ENCODE measurements at places on chromosomes 4 and X. TPM values are rescaled to one million over a fixed set of nuclear protein-coding genes. Genes with fewer than 3 reads are reported as not detected.

DNA sequence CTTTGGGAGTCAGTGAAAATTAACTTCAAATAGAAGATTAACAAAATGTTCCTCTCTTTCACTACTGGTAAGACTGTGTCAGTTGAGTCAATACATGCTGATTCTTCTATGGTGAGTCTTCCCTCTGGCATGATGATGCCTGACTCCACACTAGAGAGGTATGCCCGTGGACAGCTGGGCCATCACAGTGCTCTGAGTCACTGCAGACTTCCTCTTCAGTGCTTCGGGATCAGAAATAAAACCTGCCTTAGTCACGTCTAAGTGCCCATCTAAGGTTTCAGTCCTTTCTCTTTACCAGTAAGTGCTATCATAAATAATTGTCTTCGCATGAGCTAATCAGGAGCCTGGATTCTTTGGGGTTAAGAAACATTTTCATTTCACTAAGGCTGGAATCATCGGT lies 1.6 kb upstream of the ASB5 start:
- peak; percentile 94 for DNase-seq

DNA sequence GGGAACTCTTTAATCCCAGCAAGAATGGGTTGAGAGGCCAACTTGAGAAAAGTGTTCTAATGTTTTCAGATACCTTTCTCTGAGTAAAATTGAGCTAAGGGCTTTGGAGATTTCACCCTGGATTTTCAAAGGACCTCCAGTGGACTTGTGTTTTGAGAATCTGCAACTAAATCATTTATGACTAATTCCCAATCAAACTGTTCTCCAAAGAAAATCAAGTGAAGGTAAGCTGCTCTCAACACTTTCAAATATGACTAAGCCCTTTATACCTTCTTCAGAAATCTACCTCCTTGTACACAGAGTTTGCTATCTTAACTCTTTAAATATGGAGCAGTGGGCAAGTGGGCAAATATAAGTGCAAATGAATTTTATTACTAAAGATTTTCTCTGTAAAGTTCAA lies 392.9 kb downstream of the PDGFC start:
- no peak for DNase-seq

HERC5 gene
- 0.88 TPM for total RNA-seq

GRCh38 chr4:8269535-8270417 lies at the start of gene HTRA3:
TSS of gene HTRA3 (plus strand) at chr4:8269754. CDS start at chr4:8269969, 215 bp downstream.
- DNase-seq = peak; percentile 93

DNA sequence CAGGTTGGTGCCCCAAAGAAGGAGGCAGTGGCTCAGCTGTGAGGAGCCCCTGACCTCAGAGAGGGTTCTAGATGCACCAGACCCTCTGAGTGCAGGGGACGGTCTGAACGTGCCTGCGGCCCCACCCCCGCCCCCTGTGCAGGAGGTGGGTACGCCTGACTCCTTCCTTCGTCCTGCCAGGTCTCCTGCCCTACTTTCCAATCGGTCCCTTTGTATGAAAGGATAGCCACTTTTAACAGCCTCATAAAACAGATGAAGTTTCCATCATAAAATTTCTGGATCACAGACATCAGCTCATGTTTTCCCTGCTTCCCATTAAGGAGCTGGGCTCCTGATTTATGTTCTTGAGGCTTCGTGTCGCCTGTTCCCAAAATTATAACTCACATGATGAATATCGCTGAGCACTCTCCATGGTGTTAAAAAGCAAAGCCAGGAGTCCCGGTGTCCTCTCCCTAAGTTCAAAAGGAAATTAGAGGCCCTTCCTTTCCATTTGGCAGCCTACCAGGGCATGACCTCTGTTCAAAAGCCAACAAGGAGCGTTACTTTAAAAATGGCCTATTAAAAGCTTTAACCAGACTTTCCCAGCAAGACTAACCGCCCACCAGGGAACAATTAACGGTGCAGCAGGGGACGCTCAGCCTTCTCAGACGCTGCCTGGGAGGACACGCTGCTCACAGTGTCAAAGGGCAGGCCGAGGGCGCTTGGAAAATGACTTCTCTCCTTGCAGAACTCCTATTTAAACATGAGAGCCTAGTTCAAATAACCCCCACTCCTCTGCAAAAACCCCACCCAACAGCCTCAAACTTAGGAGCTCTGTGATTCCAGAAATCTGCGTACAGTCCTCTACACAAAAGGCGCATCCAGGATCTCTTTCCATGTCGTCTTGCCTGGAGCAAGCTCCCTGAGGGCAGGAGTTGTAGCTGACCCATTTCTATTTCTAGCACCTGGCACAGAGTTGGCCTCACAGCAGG lies 181.9 kb downstream of the AFAP1 start:
- DNase-seq = no peak

MTMR8 gene
- total RNA-seq = 0.72 TPM

- no peak for DNase-seq
Observed at GRCh38 chrX:28609003-28609402, 21.8 kb downstream of the IL1RAPL1 start.

- DNase-seq = no peak
Observed at GRCh38 chr4:27928761-27929540, 1068.3 kb downstream of the STIM2 start.

- DNase-seq = peak; percentile 73
Observed at GRCh38 chrX:150361777-150362351, 1.3 kb upstream of the MAMLD1 start.

RTL9 gene
- total RNA-seq = 0.72 TPM

- peak; percentile 56 for DNase-seq
Observed at GRCh38 chr4:152535360-152535902, 461 bp downstream of the FBXW7 start.

MAGEB10 gene
- total RNA-seq = not detected

GAGE12G gene
- not detected for total RNA-seq

MAGEB6 gene
- total RNA-seq = not detected

- DNase-seq = peak; percentile 88
Observed at GRCh38 chr4:186839122-186840037, 115.7 kb upstream of the FAT1 start.

CSAG2 gene
- total RNA-seq = not detected

GRCh38 chr4:75612306-75612705 lies 18.0 kb downstream of the CDKL2 start:
- DNase-seq = no peak

GUCY1A1 gene
- 0.29 TPM for total RNA-seq

DNA sequence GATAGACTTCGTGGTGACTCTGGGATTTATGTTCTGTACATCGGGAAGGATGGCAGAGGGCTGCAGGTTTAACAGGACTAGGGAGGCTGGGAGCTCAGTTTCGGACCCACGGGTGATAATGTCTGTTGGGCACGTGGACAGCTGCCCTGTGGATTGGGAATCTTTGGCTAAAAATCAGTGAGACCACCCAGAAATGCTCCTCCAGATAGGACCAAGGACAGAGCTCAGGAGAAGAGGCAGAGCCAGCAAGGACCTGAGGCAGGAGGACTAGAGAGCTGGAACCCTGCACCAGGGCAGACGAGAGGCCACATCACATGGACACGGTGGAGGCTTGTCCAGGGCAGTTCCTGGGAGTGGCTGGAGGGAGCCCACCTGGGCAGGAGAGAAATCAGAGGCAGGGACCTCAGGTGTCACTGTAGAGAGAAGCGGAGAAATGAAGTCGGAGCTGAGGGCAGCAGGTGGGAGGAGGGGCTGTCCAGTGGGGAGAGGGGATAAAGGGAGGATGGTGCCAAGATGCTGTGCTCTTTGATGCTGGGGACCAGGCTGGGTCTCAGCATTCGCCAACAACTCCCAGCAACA lies 79.2 kb downstream of the CPZ start:
- peak; percentile 23 for DNase-seq

DNA sequence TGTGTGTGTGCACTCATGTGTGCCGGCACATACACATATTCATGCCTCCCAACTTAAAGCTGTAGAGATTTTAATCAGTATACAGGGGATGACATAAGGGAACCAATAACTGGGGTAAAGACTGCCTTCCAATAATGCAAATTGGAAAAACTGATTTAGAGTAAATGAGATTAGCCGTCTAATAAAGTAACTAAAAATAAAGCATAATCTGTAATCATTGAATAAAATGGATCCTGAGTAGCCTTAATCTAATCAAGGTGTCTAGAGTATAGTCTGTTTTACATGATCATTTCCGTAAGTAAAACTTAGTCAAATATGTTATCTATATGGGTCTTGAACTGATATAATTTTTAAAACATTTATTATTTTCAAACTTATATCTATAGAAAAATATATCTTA lies 925.8 kb downstream of the FSTL5 start:
- no peak for DNase-seq

DNA sequence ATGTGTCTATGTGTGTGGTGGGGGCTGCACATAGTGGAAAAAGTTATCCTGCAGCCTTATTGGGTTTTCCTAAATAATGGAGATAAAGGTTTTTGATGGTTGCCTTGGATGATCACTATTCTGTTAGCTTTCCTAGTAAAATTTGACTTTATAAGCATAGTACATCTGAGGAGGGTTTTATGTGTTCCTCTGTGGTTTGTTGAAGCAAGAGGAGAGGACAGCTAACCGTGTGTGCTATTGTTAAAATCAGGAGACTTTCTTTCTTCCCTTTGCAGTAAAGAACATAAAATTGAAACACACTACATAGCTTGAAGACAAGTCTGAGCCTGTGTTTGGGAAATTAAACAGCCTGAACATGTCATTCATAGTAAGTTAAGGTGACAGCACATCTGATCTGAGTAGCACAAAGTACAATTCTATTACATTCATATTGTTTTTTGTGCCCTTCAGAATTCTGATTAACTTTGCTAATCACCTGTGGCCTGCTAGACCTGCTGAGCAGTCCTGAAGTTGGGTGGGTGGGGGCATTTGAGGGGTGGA lies 36.8 kb downstream of the C4orf51 start:
- no peak for DNase-seq

IL2 gene
- total RNA-seq = not detected

CXCL1 gene
- total RNA-seq = 4.7 TPM

DNA sequence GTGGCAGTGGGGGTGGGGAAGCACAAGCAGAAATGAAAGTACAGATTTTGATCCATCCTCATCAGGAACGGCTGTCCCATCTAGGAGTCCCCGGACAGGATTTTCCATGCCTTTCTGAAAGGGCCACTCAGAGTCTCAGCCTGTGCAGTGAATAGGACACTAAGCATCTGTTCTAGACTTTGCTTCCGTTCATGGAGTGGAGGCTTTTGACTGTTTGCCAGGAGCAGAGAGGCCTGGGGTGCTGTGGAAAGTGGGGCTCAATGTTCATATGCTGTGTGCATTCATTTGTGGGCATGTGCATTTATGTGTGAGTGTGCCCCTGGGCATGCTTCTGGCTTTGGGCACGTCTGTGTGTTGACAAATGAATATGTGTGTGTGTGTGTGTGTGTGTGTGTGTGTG lies 25.6 kb upstream of the MAMLD1 start:
- DNase-seq = no peak

ASB12 gene
- not detected for total RNA-seq

DNA sequence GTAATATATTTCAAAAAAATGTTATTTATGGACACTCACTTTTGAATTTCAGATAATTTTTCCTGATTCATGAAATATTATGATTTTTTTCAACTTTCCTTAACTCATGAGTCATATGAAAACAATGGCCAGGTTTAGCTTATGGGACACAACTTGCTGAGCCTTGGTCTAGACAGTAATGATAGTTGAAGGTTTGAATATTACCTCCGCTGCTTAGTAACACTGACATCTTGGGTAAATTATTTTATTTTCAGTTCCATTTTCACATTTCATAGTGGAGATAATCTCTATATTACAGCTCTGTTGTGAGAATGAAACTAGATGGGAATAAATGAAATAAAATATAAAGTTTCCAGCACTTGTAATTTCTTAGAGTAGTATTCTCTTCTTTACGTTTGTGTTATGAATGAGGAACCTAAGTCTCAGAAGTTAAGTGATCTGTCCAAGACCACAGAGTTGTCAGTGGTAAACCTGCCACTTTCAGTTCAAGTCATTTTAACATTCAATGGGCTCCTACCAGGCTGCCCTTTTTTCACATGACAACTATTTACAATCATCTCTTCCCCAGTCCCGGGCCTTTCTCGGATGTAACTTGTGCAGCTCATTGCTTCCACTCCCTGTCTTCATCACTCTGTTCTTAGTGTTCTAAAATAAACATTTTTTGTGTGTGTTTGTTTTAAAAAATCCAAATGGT lies 46.8 kb upstream of the GC start:
- no peak for DNase-seq

DNA sequence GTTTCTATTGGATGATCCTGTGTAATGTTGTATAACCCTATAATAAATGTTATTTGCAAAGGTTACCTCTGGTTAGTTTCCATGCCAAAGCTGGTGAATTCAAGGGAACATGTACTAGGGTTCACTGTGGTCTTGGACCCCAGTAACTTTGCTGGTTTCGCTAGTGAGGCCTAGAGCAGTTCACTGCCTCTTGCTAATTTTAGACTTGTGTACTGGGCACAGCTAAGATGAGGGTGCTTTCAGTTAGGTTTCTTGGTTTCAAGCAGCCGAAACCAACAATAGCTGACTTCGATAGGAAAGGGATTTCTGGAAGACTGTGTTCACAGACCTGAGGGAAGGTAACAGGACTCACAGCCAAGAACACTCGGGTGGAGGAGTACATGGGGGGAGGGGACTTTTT lies 215.5 kb upstream of the BCOR start:
- no peak for DNase-seq

DNA sequence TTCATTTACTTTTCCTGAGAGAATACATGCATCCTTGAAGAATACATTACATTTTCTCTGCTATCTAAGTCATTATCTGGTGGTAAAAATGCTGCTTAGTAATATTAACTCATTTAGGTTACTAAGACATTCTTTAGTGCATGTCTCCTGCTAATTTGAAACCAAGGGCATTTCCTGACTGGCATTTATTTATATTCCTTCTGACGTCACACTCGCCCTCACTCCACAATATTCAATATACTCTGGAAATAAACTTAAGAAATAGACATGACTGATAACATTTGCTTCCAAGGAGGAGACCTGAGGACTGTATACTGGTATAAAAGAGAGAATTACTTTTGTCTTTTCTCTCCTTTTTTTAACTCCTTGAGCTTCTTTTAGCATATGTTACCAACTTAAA lies 619.5 kb upstream of the SMIM31 start:
- DNase-seq = no peak

GRCh38 chr4:1604706-1605205 lies 79.4 kb downstream of the FAM53A start:
- peak; percentile 92 for DNase-seq

DNA sequence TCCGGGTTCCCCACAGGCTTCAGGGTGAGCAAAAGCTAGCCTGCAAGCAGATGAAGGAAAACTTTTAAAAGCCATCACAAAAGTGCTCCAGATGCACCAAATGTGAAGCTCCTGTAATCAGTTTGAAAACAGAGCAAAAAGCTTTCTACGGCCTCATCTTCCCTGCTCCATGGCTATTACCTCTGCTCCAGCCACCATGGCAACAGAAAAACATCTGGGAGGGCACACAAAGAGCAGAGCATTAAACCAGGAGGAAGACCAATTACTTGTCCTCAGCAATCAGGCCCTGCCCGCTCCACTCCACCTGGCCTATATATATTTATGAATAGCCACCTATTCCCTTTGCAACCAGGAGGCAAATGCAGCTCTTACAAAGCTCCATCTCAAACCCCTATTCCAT lies 33.6 kb downstream of the TMEM154 start:
- no peak for DNase-seq

DNA sequence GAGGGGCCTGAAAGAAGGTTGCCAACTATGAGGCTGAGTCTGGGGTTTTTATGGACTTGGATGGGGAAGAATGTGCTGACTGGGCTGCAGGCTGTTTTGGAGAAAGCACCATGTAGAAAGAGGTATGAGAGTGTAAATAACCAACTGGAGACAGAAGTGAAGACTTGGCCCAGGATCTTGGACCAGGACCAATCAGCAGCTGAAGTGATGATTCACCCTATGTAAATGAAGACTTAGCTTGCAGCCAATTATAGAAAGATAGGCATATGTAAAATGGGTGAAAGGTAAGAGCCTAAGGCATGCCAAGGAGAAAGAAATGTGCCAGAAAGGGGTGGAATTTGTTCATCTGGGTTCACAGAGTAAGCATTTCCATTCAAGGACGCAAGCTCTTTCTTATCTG lies 856.7 kb upstream of the PRKX start:
- no peak for DNase-seq

CITED1 gene
- not detected for total RNA-seq

Measured in osteoblast (primary cell).